ENCODE measurements at places on chromosomes 1 and 21. TPM values are rescaled to one million over a fixed set of nuclear protein-coding genes. Genes with fewer than 3 reads are reported as not detected.

GRCh38 chr1:45103534-45103933 is 91.5 kb downstream of the UROD start:
- no peak for DNase-seq
- no peaks in the 10 kb centered on the region for H3K36me3 ChIP-seq
- H3K4me3 ChIP-seq = no peak overlapping the region
- H3K27me3 ChIP-seq = peaks cover 2% of the 10 kb centered on the region

DNA sequence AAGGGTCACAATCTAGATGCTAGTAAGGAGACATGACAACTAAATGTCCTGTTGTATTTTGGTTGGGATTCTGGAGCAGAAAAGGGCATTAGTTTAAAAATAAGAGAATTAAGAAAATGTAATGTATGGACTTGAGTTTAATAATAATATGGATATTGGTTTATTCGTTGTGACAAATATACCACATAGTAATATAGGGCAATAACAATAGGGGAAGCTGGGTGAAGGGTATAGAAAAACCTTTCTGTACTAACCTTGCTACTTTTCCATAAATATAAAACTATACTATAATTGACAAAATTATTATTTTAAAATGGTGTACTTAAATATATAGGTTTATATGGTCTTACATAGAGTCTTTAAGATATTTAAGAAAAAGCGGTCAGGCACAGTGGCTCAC is 558.9 kb downstream of the PTPRC start:
- no peaks in the 10 kb centered on the region for H3K4me1 ChIP-seq
- H3K27ac ChIP-seq = no peak overlapping the region
- no peaks in the 10 kb centered on the region for H3K36me3 ChIP-seq
- no peak overlapping the region for H3K4me3 ChIP-seq
- DNase-seq = no peak

DNA sequence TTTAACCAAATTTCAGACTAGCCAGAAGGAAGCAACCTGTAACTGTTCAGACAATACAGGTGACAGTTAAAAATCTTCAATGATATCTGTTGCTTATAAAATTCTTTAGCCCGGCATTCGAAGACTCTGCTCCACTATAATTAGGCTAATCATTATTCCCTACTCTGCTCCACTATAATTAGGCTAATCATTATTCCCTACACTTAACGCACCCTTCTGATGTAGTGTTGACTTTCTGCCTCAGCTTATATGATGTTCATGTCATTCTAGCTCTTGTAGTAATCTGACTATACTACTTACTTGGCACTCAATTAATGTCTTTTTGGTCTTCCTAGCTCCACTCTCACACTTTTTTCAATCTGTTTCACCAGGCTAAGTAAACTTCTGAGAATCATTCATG is 13.3 kb downstream of the TESK2 start:
- H3K36me3 ChIP-seq = no peaks in the 10 kb centered on the region
- no peak overlapping the region for H3K4me3 ChIP-seq
- DNase-seq = no peak
- H3K27me3 ChIP-seq = no peaks in the 10 kb centered on the region
- H3K4me1 ChIP-seq = no peaks in the 10 kb centered on the region
- no peak overlapping the region for H3K27ac ChIP-seq

DNA sequence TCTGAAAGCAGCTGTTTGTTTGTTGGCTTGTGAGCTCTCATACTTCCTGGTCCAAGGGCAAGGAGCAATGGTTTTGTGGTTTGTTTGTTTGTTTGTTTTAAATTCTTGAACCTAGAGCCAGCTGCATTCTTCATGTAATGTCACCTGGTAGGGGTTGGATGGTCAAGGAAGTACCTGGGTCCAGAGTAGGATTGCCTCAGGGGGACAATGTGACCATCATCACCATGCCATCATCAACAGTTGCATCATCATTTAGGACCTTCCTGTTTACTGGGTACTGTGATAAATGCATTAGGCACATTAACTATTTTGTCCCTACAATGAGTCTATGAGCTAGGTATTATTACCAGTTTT is 14.7 kb upstream of the MYOG start:
- no peak overlapping the region for H3K4me3 ChIP-seq
- H3K4me1 ChIP-seq = peaks cover 38% of the 10 kb centered on the region
- H3K27me3 ChIP-seq = no peaks in the 10 kb centered on the region
- no peak overlapping the region for H3K27ac ChIP-seq

GRCh38 chr1:229087906-229088305 is 183.0 kb upstream of the RAB4A start:
- peaks cover under 1% of the 10 kb centered on the region for H3K4me1 ChIP-seq
- H3K27me3 ChIP-seq = no peaks in the 10 kb centered on the region
- DNase-seq = no peak
- no peak overlapping the region for H3K27ac ChIP-seq

- H3K27ac ChIP-seq = no peak overlapping the region
- no peak overlapping the region for H3K4me3 ChIP-seq
Observed at GRCh38 chr1:37294529-37294928, 179.9 kb upstream of the ZC3H12A start.

- peaks cover 2% of the 10 kb centered on the region for H3K27me3 ChIP-seq
- no peak overlapping the region for H3K27ac ChIP-seq
- no peak for DNase-seq
- H3K4me1 ChIP-seq = peaks cover 2% of the 10 kb centered on the region
Observed at GRCh38 chr1:170929412-170929834, 5.9 kb upstream of the MROH9 start.

DNA sequence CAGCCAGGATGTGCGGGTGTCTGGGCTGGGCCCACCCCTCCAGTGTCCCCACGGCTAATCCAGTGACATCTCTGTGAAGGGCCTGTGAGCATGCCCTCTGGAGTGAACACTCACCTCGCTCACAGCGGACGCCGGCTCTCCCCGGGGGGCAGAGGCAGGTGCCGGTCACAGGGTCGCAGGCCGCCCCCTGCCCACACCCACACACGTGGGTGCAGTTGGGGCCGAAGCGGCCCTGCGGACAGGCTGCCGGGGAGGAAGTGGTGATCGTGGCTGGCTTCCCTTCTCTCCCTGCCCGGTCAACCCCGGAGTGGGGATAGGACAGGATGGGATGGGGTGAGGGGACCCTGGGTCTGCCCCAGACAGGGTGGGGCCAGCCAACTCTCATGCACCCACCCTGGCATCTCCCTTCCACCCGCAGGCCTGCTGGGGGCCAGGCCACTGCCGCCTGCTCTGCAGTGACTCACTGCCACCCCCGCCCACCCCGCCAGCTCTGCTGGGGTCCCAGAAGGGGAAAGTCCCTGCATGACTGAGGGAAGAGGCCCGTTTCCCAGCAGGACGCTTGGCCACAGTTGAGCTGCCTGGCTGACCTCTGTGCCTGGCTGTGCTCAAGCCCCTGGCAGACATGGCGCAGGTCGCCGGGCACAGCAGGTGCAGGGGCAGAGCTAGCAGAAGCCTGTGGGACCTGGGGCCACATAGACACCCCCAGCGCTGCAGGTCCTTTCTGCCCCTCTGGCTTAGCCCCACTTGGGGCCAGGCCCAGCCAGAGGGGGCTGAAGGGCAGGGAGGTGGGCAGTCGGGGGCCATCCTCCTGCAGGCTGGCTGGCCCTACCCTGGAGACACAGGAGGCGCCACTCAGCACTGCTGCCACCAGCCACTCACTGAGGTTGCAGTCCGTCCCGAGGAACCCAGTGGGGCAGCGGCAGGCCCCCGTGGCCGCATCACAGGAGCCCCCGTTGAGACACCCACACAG is 41.6 kb downstream of the ARHGEF16 start:
- H3K27me3 ChIP-seq = no peaks in the 10 kb centered on the region
- H3K4me3 ChIP-seq = no peak overlapping the region
- no peak overlapping the region for H3K27ac ChIP-seq
- DNase-seq = no peak
- H3K4me1 ChIP-seq = peaks cover 28% of the 10 kb centered on the region
- no peaks in the 10 kb centered on the region for H3K36me3 ChIP-seq

- H3K4me1 ChIP-seq = no peaks in the 10 kb centered on the region
- no peak for DNase-seq
Observed at GRCh38 chr21:40729761-40730425, 117.1 kb downstream of the DSCAM start.

TMEM82 gene
- not detected for polyA plus RNA-seq

GJB3 gene
- polyA plus RNA-seq = 0.12 TPM

DYRK3 gene
- polyA plus RNA-seq = 5.1 TPM

Data from muscle of leg (tissue), 16 donors.